Panc1 (cell line): ENCODE measurements at places on chromosomes 2 and 18.

- DNase-seq, result no peak
Measured at GRCh38 chr18:76098674-76099411, 396.2 kb downstream of the ZNF516 start.

DNA sequence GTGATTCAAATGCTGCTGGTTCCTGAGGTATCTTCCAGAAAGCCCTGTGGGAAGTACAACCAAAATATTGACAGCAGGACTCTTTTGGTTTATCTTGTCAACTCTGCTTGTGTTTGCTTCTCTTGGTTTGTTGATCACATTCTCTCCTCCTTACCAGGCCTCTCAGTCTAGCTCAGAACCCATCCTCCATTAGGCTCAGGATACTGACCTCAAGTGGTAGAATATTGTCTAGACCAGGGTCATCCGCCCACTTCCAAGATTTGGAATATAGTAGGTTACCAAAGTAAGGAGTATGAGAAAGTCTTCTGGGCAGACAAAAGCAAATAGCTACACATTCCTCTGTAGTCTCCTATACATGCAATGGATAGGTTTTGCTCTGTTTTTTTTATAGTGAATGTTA is 56.6 kb downstream of the XIRP2 start:
- DNase-seq, result no peak

GRCh38 chr18:22726469-22726868 is 206.7 kb upstream of the RBBP8 start:
- no peak for DNase-seq

DNA sequence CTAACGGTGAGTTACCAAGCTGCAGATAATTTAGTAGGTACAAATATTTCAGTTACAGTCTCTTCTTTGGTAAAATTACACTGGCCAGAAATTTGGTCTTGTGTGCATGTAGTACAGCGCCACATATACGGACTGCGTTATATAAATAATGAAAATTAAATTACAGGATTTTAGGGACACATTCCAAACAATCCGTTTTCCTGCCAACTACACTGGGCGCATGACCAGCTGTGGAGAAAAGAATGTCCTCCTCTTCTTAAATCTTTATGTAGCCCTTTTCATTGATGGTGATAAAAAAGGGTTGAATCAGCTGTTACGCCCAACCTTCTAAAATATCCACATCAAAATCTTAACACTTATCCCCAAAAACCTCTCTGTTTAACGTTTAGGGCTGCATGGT is 37.5 kb downstream of the TCF4 start:
- no peak for DNase-seq

DNA sequence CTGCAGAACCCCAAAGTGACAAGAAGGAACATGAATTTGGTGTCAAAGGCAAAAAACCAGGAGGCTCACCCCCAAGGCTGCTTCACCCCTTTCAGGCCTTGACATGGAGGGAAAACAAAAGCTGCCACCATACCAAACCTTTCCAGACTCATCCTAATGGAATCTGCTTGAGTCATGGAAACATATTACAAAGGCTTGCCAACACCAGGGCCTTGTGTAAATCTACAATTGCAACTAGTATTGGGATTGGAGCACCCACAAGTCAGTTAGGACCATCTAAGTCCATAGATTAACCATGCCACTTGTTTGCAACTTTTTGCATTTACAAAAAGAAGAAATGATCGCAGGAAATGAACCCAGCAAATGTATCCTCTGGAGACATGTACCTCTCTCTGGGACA is 297.6 kb downstream of the CDCA7 start:
- DNase-seq, result peak; percentile 78

GRCh38 chr18:48836806-48837615 is 113.8 kb downstream of the SMAD7 start:
- no peak for DNase-seq

- no peak for DNase-seq
Measured at GRCh38 chr18:36594621-36595020, 234.2 kb downstream of the TPGS2 start.

DNA sequence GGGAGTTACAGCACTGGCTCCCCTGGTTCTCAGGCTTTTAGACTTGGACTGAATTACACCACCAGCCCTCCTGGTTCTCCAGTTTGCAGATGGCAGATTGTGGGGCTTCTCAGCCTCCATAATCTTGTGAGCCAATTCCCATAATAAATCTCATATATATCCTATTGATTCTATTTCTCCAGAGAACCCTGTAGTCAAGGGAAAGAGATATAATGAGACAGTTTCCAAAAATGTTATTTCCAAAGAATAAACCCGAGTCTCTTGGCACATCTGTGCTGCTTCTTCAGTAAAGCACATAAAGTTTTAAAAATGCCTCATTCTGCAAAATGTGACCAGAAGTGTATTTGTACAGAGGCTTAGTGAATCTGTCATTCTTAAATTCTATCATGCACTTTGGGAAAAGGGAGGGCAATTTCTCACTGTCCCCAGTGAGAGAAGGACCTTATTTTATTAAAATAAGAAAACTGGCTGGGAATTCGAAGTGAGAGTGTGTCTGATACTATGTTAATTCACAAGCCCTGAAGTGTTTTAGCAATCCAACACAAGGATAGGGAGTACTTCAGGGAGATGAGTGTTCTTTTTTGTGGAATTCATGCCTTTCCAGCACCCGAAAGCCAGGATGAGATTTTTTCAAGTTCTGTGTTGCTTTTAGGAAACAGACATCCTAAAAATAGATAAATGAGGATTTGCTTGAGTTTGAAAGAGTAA is 282.4 kb upstream of the CHAC2 start:
- DNase-seq, result no peak

DNA sequence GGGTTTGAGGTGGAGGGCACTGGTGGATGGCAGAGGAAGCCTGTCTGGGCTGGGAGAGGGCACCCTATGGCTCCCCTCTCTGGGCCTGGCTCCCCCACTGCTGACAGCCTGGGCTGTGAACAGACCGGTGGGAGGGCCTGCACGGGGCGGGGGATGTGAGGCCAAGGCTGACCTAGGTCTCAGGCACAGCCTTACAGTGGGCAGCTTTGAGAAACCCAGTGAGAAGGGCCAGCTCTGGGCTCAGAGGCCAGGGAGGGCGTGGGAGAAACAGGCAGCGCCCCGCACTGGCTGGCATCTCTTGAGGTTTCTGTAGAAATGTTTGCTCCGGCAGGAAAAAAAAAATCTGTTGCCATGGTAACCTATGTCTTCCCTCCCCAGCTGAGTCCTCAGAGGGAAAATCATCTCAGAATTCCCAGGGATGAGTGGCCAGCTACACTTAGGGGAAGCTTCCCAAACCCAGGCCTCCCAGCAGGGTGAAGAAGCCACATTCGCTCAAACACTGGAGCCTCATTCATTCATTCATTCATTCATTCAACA is 71.7 kb upstream of the TAF1B start:
- DNase-seq, result no peak

DNA sequence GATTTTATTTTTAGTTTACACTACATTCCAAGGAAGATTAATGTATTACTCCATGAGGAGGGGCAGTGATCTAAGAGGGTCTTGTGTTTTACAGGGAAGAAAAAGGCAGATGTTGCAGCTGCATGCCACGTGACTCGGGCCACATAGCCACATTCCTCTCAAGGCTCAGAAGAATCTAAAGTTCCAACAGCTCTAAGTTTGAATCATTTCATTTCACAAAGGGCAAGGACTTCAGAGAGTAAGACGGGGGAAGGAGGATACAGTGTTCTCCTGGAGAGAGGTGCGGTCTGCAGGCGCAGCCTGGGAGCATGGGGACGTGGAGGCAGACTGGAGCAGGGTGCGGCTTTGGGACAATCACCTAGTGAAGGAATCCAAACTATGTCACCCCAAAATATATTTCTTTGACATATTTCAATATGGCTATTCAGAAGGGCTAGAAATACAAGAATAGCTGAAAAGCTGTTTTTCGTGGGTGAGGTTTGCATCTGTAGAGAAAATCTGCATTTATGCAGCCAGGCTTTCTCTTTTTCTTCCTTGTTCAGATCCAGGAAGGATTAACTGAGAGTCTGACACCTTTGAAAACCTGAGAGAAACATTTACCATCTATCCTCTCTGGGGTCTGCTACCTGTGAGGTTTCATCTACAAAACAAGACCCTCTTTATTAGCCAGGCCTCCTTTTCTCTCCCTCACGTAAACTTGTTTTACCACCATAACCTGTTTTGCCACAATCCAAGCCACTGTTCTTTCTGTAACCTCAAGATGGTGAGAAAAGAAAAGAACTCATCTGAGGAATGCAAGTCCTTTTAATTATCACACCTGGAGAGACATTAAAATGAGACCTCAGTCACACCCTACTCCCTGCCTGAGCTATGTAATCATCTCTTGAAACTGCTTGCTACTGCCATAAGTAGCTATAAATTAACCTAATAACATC is 165.1 kb upstream of the NDUFV2 start:
- no peak for DNase-seq

- DNase-seq, result no peak
Measured at GRCh38 chr2:187475499-187476248, 27.6 kb upstream of the CALCRL start.

DNA sequence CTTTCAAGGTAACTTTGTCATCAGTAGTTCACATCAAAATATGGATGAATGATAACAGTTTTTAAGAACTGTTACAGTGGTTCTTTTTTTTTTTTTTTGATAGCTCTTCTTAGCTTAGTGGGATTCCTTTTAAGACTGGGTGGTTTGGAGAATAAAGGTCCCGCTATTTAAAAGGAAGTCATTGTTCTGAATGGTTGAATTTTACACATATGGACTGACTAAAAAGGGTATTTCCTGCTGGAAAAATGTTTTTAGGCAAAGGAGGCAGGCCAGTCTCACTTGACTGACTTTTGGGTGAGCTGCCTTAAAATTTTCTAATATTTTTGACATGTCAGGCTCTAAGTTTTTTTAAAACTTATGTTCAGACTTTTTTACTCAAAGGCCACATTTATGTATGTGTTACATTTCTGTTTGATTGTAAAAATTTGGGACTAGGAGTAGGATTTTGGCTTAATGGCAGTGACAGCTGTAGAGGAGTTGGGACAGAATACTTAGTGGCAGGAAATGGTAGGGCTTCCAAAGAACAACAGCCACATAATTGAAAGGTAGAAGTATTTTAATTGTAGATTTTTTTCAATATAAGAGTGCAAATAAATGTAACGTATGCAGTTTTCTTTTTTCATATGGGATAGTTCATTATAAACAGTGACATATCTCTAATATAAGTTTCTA is 13.7 kb downstream of the VAPA start:
- no peak for DNase-seq

- no peak for DNase-seq
Measured at GRCh38 chr2:61549546-61549945, 11.4 kb upstream of the XPO1 start.

DNA sequence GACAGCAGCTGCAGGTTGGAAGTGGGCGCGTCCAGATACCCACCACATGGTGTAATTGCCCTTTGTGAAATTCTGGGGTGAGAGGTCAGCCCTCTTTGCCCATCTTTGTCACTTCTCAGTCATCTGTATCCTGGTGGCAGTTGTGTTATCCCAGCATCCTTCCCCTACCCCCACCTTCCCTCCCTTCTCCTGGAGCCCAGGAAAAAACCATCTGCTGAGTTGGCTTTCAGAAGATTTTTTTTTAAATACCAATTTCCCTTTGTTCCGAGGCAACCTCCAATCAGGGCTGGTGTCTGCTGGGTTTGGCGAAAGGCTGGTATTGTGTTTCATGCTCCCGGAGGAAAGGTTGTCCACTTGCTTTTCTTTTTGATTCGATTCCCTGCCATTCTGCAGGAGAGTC is 35.2 kb downstream of the SETBP1 start:
- no peak for DNase-seq

DNA sequence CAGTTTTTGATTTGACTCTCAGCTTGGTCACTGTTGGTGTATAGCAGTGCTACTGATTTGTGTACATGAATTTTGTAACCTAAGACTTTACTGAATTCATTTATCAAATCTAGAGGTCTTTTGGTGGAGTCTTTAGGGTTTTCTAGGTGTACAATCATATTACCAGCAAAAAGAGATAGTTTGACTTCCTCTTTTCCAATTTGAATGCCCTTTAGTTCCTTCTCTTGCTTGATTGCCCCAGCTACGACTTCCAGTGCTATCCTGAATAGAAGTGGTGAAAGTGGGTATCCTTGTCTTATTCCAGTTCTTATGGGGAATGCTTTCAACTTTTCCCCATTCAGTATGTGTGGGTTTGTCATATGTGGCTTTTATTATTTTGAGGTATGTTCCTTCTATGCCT is 312.9 kb upstream of the REV1 start:
- DNase-seq, result no peak

GRCh38 chr2:113966832-113967231 is 76.9 kb downstream of the ACTR3 start:
- no peak for DNase-seq

GRCh38 chr18:71899183-71899582 is 645.0 kb downstream of the CBLN2 start:
- DNase-seq, result no peak

DNA sequence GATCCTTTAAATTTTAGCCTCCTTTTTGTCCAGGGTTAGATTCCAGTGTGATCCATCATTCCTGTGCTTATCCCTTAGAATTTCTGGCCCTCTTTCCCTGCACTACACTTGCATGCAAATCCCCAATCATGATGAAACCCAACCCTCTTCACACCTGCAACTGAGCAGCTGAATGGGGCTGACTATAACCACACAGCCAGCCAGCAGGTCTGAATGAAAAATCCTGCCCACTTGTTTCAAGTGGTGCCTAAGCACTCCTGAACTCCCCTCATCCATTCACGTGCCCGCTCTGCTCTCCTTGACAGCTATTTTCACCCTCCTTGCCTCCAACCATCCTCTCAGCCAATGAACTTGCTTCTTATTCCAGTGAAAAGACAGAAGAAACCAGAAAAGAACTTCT is 80.5 kb upstream of the AFF3 start:
- no peak for DNase-seq

DNA sequence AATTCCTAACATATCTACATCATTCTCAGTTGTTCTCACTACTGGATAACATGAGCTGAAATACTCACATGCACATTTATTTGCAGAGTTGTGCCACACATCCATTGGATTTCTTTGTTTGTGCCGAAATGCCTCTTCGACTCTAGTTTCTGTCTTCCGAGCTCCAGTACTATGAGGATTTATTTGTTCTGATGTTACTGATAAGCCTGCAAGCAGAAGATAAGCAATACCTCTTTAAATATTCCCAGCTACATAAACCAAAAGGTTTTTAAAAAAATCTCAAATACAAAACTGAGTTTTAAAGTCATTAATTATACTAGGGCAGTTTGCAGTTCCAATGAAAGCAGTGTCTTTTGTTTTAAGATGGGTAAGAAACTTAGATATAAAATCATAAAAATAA is 164.8 kb downstream of the ATAD2B start:
- no peak for DNase-seq

GRCh38 chr18:69689121-69689759 is 258.4 kb downstream of the CD226 start:
- DNase-seq, result no peak
